RWPE2 (cell line): ENCODE measurements at places on chromosomes 16 and 17.

DNA sequence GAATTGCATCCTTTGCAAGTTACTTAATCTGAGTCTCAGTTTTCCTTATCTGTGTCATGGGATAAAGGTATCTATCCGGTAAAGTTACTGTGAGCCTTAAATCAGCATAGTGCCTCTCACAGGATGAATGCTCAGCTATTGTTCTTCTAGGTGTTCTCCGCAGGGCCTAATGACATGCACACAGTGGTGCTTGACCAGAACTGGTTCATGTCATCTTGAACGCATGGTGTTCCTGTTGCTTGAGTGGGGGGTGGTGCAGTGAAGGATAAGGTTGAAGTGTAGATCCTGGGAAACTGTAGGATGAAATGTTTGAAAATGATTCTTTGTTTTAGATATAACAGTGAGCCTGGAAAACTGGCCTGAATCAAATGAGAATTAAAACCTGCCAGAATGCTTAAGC lies 4.0 kb downstream of the KRT40 start:
- no peak for DNase-seq

GRCh38 chr16:55656691-55657092 lies 904 bp downstream of the SLC6A2 start:
- no peak for DNase-seq

GRCh38 chr16:67922740-67923139 lies 8.9 kb downstream of the CTRL start:
- no peak for DNase-seq

GRCh38 chr17:73855720-73856333 lies 211.6 kb upstream of the SDK2 start:
- no peak for DNase-seq
